RWPE1 (cell line): ENCODE measurements at places on chromosomes 4 and X.

GRCh38 chr4:169210504-169211118 lies 60.1 kb downstream of the SH3RF1 start:
- DNase-seq: no peak

DNA sequence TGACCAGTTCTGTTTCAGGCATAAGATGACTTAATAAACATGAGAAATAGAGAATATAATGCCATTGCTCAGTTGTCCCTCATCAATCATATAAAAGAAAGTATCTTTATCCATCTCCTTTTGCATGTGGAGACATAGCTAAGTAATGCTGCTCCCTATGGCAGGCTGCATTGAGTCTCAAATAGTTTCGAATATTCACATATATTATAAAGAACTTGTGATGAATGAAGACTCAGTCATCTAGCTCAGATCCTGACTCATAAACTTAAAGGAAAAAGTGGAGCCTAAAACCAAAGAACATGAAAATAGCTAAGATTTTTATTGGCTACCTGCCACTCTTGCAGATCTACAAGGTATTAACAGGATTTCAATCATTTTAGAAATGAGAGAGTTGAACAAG lies 11.7 kb upstream of the TLL1 start:
- DNase-seq: no peak

DNA sequence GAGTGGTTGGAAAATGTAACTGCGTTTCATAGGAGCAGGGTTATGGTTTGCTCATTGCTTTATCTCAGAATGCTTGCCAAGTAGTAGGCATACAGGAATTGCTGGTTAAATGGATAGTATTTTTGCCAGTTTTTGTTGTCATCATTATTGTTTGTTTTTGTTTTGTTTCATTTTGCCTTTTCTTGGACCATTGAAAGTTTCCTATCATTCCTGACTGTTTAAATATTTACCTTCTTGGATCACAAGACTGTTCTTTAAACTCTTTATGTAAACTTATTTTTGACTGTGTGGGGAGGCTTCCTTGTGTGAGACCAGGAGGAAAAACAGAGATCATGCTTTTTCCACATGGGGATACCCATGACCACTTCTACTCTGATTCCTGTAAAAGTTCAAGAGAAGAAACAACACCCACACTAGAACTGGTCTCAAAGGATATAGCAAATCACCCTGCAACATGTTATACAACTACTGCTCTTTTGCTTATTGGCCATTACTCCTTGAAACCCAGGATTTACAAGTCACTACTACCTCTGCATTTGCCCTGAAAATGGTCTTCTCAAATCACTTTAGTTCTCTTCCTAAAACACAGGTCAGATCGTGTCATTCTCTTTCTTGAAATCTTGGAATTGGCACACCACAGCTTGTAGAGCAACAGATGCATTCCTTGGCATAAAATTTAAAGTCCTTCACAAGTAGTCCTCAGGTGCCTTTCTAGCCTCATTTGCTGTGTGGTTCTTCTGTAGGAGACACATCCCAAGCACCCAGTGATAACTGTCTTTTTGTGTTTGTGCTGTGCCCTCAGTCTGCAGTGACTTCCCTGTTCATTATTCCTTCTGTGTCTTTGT lies 51.3 kb downstream of the FNIP2 start:
- no peak for DNase-seq

GRCh38 chr4:146098978-146099377 lies 76.5 kb upstream of the LSM6 start:
- DNase-seq: no peak

DNA sequence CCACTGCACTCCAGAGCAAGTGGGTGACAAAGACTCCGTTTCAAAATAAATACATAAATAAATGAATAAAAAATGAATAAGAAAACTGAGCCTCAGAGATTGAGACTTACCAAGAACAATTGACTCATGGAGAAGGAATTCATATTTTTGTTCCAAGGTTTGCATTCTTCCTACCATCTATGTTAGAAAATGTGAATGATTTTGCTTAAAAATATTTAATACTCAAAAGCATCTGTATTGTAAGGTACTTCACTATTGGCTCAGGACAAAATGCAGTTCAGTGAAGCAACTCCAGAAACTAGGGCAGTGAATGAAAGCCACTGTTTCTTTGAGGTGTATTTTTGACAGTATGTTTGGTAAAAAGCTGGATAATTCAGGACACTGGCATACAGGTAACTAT lies 54.1 kb downstream of the XAGE2 start:
- DNase-seq: no peak
